ENCODE measurements at places on chromosomes 12 and 14.

DNA sequence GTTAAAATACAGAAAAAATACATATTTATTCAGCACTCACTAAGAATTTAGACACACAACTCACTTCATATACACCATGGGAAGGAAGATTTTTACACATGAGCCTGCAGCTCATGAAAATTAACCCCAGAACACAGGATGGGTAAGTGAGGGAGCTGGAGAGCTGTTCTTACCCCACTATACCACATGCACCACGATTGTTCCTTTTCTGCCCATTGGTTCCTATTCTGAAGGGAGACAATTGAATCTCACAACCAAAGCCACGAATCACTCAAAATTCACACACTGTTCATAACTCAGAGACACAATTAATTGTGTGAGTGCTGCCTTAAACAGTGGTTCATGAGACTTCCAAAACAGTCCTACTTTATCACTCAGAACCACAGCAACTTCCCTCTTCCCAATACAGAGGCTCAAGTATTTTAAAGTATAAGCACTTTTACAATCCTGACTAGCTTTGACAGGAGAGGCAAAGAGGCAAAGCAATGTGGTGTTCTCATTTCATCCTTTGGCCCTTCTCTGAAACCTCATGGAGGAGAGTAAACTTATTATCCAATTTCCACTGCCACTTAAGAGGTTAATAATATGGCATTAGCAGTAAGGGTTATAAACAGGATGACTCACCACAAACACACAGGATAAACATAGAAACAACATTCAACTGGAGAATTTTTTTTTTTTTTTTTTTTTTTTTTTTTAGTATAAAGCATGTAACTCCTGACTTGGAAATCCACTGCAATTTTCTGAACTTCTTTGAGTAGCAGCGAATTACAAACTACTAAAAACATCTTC is 59.5 kb downstream of the ITPR2 start:
- DNase-seq = no peak

- no peak for DNase-seq
These were observed 605.2 kb downstream of the GALC start for GRCh38 chr14:87387806-87388205.

DNA sequence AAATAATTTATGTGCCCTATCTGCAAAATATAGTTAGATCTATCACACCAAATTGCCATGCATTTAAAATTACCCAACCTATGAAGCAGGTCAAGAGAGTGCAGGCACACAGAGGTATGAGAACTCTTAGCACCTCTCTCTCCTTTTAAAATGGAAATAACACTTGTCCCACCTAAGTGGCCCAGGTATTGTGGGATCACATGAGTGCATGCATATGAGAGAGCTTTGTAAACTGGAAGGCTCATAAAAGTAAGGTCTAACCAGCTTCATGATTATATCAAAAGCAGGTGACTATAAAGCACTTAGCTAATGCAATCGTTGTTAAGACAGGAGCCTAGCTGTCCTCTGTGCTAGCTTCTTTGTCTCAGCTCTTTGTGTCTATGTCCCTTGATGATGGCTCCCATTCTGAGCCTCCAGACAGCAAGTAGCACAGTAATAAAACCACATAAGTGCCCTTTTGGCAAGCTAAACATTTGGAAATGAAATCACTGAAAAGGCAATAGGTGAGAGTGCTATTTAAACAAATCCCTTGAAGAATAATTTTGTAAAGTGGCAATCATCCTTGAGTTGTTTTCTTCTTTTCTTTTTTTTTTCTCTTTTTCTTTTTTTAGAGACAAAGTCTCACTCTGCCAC is 219.0 kb downstream of the NTF3 start:
- DNase-seq = no peak

GRCh38 chr14:21136024-21136423 is 19.8 kb downstream of the OR5AU1 start:
- DNase-seq = peak; percentile 3

GRCh38 chr12:111440152-111440551 is 34.4 kb downstream of the SH2B3 start:
- no peak for DNase-seq

- no peak for DNase-seq
These were observed 13.7 kb downstream of the COL2A1 start for GRCh38 chr12:47990351-47991105.

GRCh38 chr12:111368788-111369495 is at the start of gene PHETA1:
Gene PHETA1, minus strand, starts transcription at chr12:111369095. Its CDS starts 5,668 bp downstream, at chr12:111363427.
- DNase-seq = peak; percentile 55

DNA sequence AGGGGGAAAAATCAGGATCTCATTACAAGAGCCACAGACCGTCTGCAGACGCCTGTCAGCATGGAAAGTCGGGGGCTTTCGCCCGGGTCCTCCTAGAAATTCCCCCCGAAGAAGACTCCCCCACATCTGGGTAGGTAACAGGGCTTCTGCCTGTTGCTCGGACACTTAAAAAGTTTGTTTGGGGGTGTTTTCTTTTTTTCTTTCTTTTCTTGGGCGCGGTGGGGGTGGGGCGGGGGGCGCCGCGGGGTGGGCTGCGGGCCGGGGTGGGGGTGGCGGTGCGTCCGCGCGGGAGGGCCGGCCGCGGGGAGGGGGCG is 358 bp downstream of the ELK3 start:
- DNase-seq = no peak

DNA sequence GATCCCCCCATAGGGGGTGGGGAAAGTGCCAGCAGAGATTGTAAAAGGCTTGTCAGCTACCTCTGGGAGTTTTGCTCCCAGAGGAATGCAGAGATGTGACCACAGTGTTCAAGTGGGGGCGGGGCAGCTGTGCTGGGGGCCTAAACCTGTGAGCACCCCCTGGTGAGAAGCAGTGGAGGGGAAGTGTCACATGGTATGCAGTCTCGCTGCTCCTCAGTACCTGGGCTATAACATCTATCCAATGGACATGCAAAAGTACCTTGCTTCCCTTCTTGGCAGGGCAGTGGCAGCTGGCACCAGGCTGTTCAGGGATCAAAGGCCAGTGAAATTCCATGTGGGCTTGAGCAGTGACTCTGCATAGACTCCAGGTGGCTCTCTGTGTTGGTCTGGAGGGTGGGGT is 20.3 kb downstream of the OR4K2 start:
- DNase-seq = no peak

- peak; percentile 28 for DNase-seq
These were observed 260.6 kb upstream of the GARIN6 start for GRCh38 chr12:99386907-99387306.
